EH (cell line): ENCODE measurements at places on chromosomes 5 and 9.

GRCh38 chr9:90830977-90831376 is 29.4 kb downstream of the SYK start:
- DNase-seq = no peak

- DNase-seq = no peak
Observed at GRCh38 chr5:58640011-58640410, 57.1 kb downstream of the RAB3C start.

GRCh38 chr5:133873449-133873848 is 95.0 kb downstream of the C5orf15 start:
- DNase-seq = no peak

DNA sequence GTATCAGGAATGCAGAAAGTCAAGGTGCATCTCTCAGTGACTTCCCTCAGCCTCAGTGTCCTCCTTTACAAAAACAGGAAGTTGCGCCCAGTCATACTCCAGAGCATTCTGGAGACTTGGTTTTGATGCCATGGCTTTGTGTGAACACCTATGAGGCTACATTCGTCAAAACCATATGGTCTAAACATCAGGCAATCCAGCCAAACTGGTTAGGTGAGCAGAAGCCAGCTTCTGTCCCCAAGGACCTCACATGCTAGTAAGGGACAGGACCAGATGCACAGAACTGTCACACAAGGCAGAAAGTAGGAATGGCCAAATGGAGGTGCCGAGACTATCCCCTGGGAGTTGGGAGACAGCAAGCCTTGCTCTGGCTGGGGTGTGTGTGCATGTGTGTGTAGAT is 217.2 kb downstream of the MELK start:
- no peak for DNase-seq

DNA sequence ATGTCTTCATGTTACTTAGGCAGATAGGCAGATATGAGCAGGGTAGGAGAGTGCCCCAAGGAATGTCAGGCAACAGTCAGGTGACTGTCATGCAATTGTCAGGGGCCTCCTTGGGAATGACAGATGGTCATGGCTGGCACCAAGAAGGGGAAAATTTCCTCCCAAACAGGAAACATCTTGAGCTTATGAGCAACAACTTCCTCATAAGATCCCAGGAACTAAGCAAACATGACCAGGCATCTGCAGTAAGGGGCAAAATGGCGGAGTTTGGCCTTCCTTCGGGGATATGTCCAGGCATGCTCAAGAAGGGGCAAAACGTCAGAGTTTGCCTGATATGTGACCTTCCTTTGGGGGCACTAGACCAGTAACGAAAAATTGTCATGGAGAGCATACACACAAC is 591.8 kb downstream of the PDE4D start:
- no peak for DNase-seq

- DNase-seq = no peak
Observed at GRCh38 chr9:76638001-76638400, 126.2 kb upstream of the PCA3 start.

GRCh38 chr9:8186560-8186959 is 387.0 kb upstream of the DMAC1 start:
- DNase-seq = no peak

DNA sequence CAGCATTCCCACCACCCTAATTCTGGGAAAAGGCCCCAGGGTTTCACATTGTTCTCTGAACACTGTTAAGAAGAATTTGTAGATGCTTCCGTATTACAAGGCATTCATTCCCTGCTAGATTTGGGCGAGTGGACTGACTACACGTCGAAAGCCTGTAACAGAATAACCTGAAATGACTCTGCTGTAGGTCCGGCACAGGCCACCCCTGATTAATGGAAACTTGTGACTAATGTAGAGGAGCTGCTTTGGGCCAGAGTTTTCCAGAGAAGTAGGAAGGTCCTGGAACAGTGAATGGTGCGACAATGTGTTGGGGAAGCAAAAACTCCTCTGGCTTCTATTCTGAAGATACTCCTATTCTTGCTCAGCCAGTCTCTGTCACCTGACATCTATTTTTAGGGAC is 87.6 kb downstream of the NR3C1 start:
- DNase-seq = no peak

- DNase-seq = peak; percentile 38
Observed at GRCh38 chr9:89661391-89661949, 56.7 kb downstream of the GADD45G start.

DNA sequence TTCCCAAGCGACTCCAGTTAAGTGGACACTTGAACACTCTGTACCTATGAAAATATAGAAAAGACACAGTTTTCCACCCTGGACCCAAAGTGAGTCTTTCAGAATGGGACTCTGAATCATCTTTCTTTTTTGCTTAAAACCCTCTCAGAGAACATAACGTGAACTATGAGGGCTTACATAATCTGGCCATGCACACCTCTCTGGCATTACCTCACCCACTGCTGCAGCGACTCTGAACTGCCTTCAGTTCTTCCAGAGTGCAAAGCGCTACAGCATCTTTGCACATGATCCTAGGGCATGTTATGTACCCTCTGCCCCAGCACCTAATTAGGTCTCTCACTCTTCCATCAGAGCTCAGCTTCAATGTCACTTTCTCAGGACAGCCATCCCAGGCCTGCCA is 186.2 kb downstream of the RORB start:
- no peak for DNase-seq

GRCh38 chr9:96075111-96075510 is 199.6 kb downstream of the ERCC6L2 start:
- DNase-seq = no peak

DNA sequence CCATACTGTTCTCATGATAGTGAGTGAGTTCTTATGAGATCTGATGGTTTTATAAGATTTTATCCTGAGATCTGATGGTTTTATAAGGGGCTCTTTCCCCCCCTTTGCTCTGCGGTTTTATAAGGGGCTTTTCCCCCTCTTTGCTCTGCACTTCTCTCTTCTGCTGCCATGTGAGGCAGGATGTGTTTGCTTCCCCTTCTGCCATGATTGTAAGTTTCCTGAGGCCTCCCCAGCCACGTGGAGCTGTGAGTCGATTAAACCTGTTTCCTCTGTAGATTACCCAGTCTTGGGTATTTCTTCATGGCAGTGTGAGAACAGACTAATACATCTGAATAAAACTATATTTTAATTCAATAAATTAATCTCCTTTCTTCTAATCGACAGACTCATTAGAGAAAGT is 64.9 kb upstream of the ZSWIM6 start:
- no peak for DNase-seq

DNA sequence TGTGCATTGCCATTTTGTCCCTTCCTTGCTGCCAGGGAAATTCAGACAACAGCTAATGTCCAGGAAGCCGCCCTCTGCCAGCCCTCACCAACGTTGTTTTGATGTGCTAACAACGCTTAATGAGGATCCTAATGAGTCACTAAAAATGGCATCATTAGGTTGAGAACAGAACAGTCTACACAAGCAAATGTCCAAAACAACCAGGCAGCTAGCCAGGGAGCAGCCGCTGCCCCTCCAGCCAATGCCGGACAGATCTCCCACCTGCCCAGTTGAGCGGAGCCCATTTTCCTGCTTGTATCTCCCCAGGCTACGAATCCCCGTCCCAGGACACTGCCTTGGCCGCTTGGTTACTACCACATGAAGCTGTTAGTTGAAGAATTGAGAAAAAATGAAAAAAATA is 40.4 kb upstream of the UNC5A start:
- no peak for DNase-seq

GRCh38 chr9:129042016-129042415 is 5.6 kb downstream of the MIGA2 start:
- DNase-seq = no peak

DNA sequence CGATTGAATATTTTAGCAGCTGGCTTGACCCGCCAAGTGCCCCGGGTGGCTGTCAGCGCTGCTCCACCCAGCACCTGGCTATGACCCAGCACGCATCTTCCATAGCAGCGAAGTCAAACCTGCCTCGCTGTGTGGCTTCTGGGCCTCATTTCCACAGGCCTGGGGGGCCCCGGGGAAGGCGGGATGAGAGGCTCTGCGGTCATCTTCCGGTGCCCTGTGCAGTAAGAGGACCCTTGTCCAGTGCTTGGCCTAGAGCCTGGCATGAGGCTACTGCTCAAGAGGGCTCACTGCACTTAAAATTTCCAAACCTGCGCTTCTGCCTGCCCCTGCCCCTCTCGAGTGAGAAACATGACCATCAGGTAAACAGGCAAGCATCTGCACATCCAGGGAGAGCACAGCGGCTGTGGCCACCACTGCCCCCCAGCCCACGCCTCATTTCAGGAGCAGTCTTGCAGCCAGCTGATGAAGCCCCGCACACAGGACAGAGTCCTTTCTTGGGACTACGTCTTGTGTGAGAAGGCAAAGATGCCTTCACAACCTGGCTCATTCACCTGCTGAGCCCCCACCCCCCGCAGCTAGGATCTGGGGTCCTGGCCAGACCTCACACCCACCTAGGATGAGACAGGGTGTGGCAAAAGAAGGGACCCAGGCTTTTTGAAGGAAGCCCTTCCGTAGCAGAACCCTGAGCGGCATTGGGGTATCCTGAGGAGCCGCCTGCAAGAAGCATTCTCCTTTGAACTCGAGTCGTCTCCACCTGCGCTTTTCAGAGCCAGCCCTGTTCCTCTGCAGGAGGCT is 69.5 kb upstream of the UNC5A start:
- DNase-seq = no peak

DNA sequence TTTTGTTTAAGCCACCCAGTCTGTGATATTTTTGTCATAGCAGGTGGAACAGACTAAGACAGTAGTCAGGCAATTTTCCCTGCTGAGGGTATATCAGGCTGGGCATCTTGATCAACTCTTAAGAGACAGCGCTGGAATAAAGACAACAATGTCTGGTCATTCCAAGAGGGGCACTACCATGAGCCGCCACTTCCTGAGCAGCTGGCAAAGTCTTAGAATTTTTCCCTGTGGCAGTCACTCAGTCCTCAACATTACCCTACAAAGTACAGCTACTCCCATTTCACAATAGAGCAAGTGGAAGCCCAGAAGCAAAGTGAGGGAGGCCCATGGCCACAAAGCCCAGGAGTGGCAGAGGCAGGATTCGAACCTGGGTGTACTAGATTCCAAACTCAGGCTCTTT is 74.8 kb downstream of the SH3PXD2B start:
- DNase-seq = peak; percentile 56

- peak; percentile 12 for DNase-seq
Observed at GRCh38 chr9:96219026-96219899, 82.7 kb downstream of the HSD17B3 start.

GRCh38 chr5:145848854-145849253 is 13.7 kb upstream of the PRELID2 start:
- DNase-seq = peak; percentile 42

DNA sequence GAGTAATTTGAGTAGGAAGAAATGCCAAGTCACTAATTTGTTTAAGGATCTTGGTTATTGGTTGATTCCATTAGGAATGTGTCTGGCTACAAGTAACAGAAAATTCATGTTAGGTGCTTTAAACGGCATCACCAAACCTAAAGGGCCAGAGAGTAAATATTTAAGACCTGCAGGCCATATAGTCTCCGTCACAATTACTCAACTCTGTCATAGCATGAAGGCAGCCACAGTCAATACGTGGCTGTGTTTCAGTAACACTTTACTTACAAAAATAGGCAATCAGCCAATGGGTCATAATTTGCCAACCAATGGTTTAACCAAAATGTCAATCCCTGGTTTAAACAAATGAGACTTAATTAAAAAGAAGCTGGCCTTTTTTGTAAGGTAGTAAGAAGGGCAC is 98.5 kb downstream of the ARL15 start:
- DNase-seq = no peak

GRCh38 chr5:73612799-73613198 is 13.2 kb upstream of the ARHGEF28 start:
- no peak for DNase-seq

- DNase-seq = no peak
Observed at GRCh38 chr5:157486861-157487260, 26.8 kb downstream of the NIPAL4 start.

DNA sequence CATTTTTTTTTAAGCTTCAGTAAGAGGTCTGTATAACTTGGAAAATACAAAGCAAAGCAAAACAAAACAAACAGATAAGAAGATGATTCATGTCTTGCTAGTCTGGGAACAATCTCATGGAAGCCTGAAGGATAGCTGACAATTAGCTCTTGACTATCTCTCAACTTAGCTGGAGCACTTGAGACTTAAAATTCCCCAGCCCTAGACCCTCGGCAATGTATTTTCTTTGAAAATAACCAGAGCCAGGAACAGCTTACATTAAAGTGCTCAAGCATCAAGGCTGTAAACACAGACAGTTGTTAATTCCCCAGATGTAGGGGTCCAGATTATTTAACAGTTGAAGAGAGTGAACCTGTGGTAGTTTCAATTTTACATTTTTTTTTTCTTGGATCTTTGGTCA is 82.9 kb downstream of the TMEM252 start:
- DNase-seq = no peak

- no peak for DNase-seq
Observed at GRCh38 chr9:93597871-93598646, 21.7 kb downstream of the PHF2 start.

- DNase-seq = peak; percentile 44
Observed at GRCh38 chr9:133873461-133873891, 118.6 kb downstream of the VAV2 start.

- no peak for DNase-seq
Observed at GRCh38 chr5:54388409-54388808, 67.1 kb upstream of the HSPB3 start.

DNA sequence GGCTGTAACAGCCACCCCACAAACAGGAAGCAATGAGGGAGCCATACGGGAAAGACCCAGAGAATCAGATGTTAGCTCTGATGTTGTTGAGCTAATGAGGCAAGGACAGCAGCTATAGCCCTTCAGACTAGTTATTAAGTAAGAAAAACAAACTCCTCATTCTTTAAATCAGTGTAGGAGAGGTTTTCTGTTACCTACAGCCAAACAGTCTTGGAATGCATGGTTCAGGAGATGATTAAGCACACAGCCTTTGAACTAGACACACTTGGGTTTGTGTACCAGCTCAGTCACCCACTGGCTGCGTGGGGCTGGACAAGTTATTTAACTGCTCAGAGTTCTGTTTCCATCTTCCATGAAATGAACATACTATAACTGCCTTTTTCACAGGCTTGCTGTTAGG is 68.1 kb downstream of the SPOCK1 start:
- DNase-seq = no peak

DNA sequence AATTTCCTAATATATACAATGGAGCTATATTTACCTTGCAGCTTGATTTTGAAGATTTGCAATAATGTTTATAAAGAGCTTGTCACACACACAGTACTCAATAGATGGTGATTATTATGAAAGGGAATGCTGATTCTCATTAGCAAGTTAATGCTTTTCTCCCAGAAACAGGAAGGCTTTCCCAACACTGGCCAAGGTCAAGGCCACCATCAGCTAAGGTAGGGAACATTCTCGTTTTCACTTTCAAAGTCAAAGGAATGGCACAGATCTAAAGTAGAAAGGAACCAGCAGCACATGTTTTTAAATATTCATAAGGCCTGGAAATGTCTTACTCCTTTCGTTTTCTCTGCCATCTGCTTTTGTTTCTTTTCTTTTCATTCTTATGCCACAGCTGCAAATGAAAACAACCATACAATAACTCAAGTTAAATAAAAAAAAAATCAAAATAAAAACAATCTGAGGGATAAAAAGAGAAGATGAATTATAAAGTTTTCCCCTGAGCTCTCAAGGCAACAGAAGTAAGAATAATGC is 266.8 kb downstream of the CRB2 start:
- no peak for DNase-seq
